ENCODE measurements at places on chromosomes 12 and 14. TPM values are rescaled to one million over a fixed set of nuclear protein-coding genes. Genes with fewer than 3 reads are reported as not detected.

GRCh38 chr14:68238976-68239375, 419.4 kb downstream of the RAD51B start:
- DNase-seq = no peak

- DNase-seq = no peak
Observed at GRCh38 chr12:123149501-123150274, 1.2 kb downstream of the PITPNM2 start.

GRCh38 chr12:100225491-100225890, 24.9 kb downstream of the ACTR6 start:
- DNase-seq = no peak

LALBA gene
- total RNA-seq = 0.47 TPM

DNA sequence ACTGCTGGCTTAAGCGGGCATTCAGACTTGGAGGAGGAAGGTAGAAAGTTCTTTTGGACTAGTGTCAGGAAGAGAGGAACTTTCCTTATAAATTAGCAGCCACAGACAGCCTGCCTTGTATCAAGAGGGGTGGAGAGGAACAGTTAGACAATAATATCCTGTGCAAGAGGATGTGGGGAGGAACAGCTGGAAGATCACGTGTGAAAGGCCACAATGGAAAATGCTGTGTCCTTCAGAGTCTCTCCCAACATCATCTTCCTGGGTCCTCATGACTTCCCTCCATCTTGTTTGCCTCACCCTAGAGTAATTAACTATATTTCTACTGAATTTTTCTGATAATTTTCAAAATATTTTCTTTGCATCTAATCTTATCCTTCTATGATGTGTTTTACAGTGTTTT, 117.4 kb downstream of the MGAT4C start:
- DNase-seq = no peak

COX8C gene
- not detected for total RNA-seq
